ENCODE measurements at places on chromosomes 13 and 19.

- no peak for DNase-seq
These were observed 1380.5 kb upstream of the ATXN8OS start for GRCh38 chr13:68727165-68727564.

GRCh38 chr19:44876930-44877535 is 14.0 kb upstream of the TOMM40 start:
- peak; percentile 3 for DNase-seq

- no peak for DNase-seq
These were observed 70.0 kb upstream of the GTF3A start for GRCh38 chr13:27354379-27354778.

DNA sequence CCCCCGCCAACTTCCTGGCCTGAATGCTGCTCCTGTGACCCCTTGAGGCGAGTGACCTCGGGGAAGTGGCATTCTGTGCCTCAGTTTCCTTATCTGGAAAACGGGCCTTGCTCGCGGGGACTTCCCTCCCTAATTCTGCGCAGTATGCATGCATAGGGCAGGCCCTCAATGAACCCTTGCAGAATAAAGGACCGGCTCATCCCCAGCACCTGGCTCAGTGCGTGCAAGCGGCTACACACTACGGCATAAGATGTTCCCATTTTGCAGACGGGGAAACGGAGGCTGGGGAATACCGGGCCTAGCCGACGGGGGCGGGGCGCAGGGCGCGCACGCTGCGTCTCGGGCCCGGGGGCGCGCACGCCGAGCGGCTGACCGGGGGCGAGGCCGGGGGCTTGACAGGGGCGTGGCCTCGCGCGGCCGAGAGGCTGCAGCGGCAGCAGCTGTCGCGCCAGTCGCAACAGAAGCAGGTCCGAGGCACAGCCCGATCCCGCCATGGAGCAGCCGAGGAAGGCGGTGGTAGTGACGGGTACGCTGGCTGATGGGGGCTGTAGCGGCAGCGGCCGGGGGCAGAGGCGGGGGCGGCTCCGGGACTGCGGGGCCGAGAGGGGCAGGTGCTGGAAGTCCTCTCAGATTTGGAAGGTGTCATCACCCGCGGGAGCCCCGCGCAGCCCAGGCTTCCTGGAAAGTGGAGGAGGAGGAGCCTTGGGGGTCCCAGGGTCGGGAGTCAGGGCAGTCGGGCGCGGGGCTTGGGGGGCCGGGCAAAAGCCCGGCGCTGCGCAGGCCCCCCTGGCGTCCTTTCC is at the start of gene PGPEP1:
Gene PGPEP1 (plus strand): TSS at position 409 of the 800 bp plus-strand sequence. CDS start 84 bp downstream, at position 493.
- peak; percentile 56 for DNase-seq

Measured in CD4-positive, alpha-beta T cell treated with Interleukin-17A for 1 hour (primary cell).